CD8-positive, alpha-beta memory T cell (primary cell): ENCODE measurements at places on chromosomes 7 and 10. TPM values are rescaled to one million over a fixed set of nuclear protein-coding genes. Genes with fewer than 3 reads are reported as not detected.

DNA sequence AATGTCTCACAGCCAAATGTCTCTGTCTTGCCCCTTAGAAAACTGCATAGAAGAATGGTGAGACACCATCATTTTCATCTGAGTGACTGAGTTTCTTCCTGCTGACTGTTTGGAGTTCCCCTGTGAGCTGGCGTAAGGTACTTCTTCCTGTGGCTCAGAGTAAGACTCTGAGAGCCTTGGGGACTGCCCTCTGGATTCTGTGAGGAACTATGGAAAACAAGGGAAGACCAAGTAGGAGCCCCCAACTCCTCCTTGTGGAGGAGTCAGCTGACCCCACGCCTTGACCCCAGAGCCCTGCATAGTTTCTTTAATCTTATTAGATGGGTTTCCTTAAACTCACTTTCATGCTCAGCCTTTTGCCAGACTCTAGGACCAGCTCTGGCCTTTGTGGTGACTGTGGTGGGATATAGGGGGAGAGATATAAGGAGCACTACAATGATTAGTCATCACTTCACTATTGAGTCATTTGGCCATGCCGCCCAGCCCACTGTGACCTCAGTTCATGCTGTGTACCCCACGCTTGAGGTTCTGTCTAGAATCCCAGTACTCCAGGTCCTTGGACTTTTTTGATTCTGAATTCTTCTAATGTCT, 51.8 kb upstream of the FAM133B start:
- DNase-seq = peak; percentile 23

GRCh38 chr10:109029870-109030269, 893.4 kb downstream of the XPNPEP1 start:
- no peak for DNase-seq

- no peak for DNase-seq
Measured at GRCh38 chr7:103299660-103300059, 2.4 kb downstream of the PMPCB start.

DNA sequence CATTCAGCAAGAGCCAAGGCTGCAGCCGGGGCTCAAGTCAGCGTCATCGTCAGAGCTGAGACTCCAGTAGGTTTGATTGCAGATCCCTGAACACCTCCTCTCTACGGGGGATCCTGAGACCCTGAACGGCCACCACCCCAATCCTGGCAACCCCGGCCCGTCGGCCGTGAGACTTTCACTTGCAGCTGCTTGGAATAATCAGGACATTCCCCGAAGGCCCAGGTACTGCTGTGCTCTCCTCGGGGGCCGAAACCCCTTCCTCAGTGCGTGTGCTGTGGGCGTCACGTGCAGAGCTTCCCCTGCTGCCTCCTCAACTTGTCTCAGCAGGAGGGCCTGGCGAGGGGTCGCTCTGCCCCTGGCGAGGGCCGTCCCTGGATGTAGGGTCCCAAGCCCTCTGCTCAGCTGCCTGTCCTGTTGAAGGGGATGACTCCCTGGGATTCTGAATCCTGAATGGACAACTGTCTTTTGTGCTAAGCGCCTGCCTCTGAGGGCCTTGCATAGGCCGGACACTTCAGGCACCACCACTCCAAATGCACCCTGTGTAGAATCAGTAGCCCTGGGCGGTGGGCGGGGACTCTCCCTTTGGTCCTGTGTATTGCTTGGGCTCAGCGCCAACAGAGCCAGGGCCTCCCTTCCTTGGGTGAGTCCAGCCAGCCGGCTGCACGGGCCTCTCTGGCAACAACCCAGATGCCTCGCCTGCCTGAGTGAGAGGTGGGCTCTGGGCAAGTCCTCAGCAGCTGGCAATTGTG, 63.8 kb upstream of the EBF3 start:
- DNase-seq = no peak

DNA sequence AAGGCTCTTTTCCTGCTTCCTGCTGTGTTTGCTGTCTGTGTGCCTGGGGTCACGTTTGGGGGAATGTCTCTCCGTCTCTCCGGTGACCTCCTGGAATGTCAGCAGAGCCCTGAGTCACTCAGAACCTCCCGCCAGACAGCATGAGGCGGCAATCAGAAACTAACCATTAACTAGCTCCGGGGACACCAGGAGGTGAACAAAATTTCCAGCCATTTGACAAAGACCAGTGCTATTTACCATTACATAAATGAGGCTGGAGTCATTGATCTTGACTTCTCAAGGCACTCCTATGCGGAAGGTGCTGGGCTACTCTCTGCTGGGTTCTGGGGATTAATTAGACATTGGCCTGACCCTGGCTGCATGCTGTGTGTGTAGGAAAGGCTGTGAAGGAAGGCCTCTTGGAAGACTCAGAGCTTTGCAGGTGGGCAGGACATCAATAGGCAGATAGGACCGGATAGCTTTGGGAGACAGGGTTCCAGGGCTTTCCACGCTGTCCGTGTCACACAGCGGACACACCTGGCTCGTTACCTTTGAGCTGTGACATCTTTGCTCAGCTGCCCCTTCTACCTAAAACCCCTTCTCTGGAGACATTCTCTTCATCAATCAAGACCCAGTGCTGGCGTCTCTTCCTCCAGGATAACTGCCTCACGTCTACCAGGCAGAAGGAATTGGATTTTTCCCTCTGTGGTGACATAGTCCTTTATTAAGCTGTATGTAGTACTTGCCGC, 77.0 kb downstream of the PFKFB3 start:
- DNase-seq = no peak

DNA sequence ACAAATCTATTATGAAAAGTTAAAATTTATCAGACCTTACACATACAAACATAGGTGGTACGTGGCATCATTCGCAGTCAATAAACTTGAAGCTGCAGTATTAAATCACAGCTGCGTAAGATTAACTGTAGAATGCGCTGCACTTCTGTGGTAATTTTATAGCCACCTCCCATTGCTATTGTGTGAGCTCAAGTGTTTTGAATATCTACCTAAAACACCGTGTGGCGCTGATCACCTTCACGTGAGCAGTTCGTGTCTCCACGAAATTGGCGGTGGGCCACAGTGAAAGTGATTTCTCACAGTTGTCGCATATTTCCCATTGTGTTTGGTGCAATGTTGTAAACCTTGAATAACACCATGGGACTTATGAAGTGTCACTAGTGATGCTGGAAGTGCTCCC, 102.8 kb downstream of the PLPP4 start:
- no peak for DNase-seq

DNA sequence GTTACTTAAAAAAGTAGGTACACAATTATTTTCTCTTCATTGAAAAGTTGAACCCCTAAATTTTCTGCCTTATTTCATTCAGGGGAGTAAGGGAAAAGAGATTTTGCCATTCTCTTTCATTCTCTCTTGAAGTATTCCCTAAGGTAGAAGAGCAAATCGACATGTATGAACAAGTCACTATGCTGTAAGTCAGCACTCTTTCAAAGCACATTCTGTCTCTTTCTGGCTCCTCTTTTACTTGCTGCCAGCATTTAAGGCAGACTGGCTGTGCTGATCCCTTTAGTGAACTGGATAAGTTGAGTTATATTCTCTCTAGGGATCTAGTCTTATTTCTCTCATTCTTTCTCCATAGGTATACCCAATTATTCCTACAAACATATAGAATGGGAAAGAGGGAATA, 222.3 kb upstream of the ZWINT start:
- DNase-seq = no peak

DNA sequence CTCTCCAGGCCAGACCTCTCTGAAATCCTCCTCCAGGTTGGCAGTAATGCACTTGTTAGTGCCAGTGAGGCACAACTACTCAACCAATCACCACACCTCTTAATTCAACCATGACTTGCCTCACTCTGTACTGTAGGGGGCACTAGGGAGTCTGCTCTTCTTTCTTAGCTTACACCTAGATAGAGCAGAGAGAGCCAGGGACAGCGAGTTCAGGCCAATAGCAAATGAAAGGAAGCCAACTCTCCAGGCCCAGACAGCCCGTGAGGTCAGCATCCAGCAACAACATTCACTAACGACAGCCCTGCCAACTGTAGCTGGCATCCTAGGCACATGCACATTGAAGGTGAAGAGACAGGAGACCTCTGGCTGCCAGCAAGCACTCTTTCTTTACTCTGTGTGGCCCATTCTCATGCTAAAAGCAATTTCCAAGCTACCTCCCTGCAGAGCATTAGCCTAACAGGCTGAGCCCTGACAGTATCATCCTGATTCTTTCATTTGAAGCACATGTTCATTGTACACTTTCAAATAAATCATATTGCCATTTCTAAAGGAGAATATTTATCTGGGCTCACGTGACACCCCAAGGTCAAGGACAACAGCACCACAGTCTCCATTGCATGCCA, 136.3 kb downstream of the DPY19L1 start:
- DNase-seq = no peak

GRCh38 chr10:96285331-96285752, 14.0 kb upstream of the BLNK start:
- DNase-seq = no peak

DNA sequence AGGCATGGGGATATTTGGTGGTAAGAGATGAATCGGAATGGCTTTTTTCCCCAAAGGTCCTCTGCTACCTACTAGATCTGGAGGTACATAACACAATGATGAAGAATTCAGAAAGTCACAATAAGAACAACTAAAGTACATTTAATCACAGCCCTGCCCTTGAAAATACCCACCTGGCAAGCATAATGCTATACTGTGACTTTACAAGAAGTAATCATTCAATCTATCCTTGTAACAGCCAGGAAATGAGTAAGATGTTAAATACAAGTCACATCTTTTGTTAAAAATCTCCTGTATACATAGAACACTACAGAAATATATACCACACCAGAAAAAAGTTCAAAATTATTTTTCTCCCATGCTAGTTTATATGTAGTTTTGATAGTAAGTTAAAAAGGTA, 108.3 kb upstream of the ABCB5 start:
- DNase-seq = no peak

GRCh38 chr7:44147026-44147991, 6.2 kb upstream of the MYL7 start:
- DNase-seq = no peak

- no peak for DNase-seq
Measured at GRCh38 chr10:31124852-31125251, 93.2 kb upstream of the ZNF438 start.

- DNase-seq = no peak
Measured at GRCh38 chr7:234051-234707, 41.8 kb downstream of the FAM20C start.

- no peak for DNase-seq
Measured at GRCh38 chr7:155339474-155339873, 41.8 kb downstream of the INSIG1 start.

DNA sequence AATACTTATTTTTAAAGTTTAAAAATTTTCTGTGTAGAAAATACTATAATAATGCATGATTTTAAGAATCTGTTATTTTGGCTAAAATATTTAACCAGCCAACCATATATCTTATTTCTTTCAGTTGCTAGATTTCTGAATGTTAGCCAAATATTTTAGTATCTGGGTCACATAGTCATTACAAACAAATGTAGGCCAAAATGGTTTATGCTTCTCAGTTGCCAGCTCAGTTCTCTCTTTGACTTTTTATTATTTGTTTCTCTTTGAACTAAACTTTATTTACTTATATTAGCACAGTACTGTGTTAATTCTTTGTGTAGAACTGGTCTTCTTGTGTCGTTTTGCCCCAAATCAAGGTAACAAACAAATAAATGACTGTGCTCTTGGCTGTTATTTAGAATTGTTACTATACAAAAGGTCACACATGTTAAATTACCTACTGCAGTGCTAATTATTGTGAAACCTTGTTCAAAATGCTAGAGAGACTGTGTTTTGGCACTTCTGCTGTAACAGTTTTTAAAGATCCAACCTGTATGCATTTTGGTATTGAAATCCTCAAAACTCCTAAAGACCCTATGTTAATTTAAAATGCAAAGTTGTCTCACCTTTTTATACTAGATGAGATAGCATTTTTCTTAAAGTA, 39.8 kb downstream of the ZEB1 start:
- no peak for DNase-seq

DNA sequence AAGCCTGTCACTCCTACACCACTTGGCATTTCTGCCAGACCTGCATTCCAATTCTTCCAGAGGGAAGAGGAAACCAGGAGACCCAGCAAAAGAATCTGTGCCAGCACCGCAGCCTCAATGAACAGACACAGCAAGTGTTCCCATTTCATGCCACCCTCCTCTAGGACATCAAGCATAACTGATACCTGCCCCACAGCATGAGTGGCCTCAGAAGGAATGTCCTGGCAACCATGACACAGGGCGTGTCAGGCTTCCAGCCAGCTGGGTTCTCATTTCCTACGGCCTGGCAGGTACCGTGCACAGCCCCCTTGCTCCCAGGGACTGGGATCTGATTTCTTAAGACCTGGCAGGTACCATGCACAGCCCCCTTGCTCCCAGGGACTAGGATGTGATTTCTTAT, 7.8 kb downstream of the MAD1L1 start:
- no peak for DNase-seq

DNA sequence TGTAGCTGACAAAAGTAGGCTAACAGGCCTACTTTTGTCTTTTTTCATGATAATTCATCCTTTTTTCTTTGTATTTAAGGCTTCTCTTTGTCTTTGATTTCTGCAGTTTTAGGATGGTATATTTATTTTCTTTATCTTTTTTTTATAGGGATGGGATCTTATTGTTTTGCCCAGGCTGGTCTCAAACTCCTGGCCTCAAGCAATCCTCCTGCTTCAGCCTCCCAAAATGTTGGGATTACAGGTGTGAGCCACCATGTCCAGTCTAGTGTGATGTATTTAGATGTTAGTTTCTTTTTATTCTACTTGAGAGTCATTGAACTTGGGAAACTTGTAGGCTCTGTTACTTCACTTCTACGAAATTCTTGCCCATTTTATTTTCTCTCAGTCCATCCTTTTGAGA, 35.4 kb downstream of the TRIM24 start:
- DNase-seq = no peak

DNA sequence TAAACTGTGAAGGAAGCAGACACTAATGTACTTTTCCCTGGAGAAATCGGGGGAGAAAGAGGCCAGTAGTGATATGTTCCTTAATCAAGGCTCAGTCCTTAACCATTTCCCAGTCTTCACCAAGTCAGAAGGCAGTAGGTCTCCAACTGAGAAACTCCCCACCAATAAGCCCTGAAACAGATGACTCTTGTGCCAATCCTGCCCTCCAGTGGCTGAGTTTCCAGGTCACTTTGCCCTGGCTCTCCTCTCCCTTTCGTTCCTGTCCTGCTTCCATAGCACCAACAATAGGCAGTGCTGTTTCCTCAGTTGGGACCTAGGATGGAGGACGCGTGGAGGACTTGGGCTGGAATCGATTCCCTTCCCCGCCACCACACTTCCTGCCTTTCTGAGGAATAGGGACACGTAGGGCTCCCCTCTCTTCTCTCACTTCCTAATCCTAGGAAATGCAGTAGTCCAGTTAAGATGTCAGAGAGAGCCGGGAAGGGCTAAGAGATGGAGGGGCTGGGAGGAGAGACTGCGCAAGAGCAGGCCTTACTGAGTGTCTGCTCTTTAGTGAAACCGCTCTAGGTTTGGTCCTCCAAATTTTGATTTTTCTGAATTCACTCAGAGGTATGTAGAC, 23.4 kb downstream of the ATOH7 start:
- no peak for DNase-seq

- DNase-seq = no peak
Measured at GRCh38 chr7:28155964-28156363, 24.6 kb downstream of the JAZF1 start.

GRCh38 chr10:75678527-75678926, 247.1 kb downstream of the LRMDA start:
- no peak for DNase-seq

The AKR1C3 gene
- total RNA-seq = 0.75 TPM

The LRRTM3 gene
- total RNA-seq = not detected

The TMEM184A gene
- total RNA-seq = not detected

The EPHA1 gene
- 2.8 TPM for total RNA-seq

The CPN1 gene
- total RNA-seq = not detected

The HSPA14 gene
- total RNA-seq = 45.5 TPM

The VWDE gene
- total RNA-seq = 0.71 TPM

The NKX1-2 gene
- total RNA-seq = not detected

The PLXDC2 gene
- 0.38 TPM for total RNA-seq

The SLK gene
- total RNA-seq = 23.7 TPM

The FFAR4 gene
- total RNA-seq = not detected
